ENCODE measurements at places on chromosomes 12 and 14. TPM values are rescaled to one million over a fixed set of nuclear protein-coding genes. Genes with fewer than 3 reads are reported as not detected.

IKZF4 gene
- 3.7 TPM for total RNA-seq

RNU4-1 gene
- total RNA-seq = under 0.01 TPM

PPP1R36 gene
- 2.6 TPM for total RNA-seq

IFT43 gene
- total RNA-seq = 30.7 TPM

PTHLH gene
- total RNA-seq = 0.40 TPM

SLC5A8 gene
- total RNA-seq = not detected

GPRC5D gene
- not detected for total RNA-seq

SOCS4 gene
- 23.1 TPM for total RNA-seq

KRT77 gene
- not detected for total RNA-seq

SMIM41 gene
- total RNA-seq = 0.15 TPM

OTOGL gene
- under 0.01 TPM for total RNA-seq

CLEC1B gene
- not detected for total RNA-seq

RHOJ gene
- total RNA-seq = not detected

DPPA3 gene
- total RNA-seq = not detected

LRTM2 gene
- not detected for total RNA-seq

GDF3 gene
- not detected for total RNA-seq

DIO2 gene
- total RNA-seq = under 0.01 TPM

SDS gene
- total RNA-seq = 0.25 TPM

MVK gene
- total RNA-seq = 28.8 TPM

ANO2 gene
- 4.5 TPM for total RNA-seq

DRAM1 gene
- 131 TPM for total RNA-seq

SPX gene
- total RNA-seq = 14.4 TPM

AGAP2 gene
- under 0.01 TPM for total RNA-seq

PLEKHD1 gene
- total RNA-seq = 0.10 TPM

IL26 gene
- not detected for total RNA-seq

TIMELESS gene
- total RNA-seq = 8.7 TPM

EPS8 gene
- total RNA-seq = 195 TPM

DEGS2 gene
- not detected for total RNA-seq

SLC7A8 gene
- under 0.01 TPM for total RNA-seq

PPP2R3C gene
- 36.5 TPM for total RNA-seq

MMP14 gene
- total RNA-seq = 180 TPM

SLC38A4 gene
- under 0.01 TPM for total RNA-seq

TMEM132D gene
- total RNA-seq = 0.05 TPM

PRIMA1 gene
- not detected for total RNA-seq

NAP1L1 gene
- 481 TPM for total RNA-seq

PRR4 gene
- 1.4 TPM for total RNA-seq

KRT74 gene
- not detected for total RNA-seq

RIPK3 gene
- total RNA-seq = 1.8 TPM

ENDOU gene
- not detected for total RNA-seq

AICDA gene
- 0.30 TPM for total RNA-seq

FOXA1 gene
- 0.40 TPM for total RNA-seq

NUAK1 gene
- total RNA-seq = 10.8 TPM

DDHD1 gene
- total RNA-seq = 7.1 TPM

BAZ2A gene
- total RNA-seq = 16.0 TPM

INSM2 gene
- 0.05 TPM for total RNA-seq

Data from renal cortical epithelial cell (primary cell).